Liver (tissue), 10 donors: ENCODE measurements at places on chromosomes 12 and 14.

DNA sequence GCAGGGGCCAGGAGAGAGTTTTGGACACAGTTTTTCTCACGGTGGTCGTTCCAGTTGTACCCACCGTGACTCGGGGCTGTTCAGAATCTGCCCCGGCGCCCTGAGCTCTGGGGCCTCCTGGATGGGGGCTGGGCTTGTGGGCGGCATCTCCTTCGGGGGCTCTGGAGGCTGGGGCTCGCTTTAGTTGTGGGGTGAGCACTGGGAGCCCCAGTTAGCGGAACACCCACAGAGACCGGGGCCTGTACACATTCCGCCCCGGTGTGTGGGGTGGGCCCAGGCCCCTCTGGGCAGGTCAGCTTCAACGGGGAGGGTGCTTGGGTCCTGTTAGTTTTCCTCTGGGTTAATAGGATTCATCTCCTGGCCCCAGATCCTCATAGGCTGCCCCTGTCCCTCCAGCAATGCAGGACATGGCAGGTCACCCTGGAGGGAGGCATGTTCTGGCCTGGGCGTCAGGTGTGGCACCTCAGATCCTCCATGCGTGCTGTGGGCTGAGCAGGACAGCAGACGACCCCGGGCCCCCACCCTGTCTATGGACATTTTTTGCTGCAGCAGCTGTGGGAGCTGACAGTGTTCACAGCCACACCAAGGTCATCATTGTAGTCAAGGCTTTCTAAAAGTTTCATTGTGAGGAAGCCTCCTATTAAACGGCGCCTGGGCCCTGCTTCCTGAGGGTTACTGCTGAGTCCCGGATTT is 393.2 kb downstream of the TMEM121 start:
- no peak for DNase-seq

- DNase-seq: no peak
Measured at GRCh38 chr14:94483071-94483451, 7.1 kb upstream of the SERPINA9 start.

- DNase-seq: no peak
Measured at GRCh38 chr12:53513712-53514410, 6.6 kb upstream of the NPFF start.

- DNase-seq: no peak
Measured at GRCh38 chr12:67202011-67202677, 67.0 kb upstream of the CAND1 start.

GRCh38 chr14:61132336-61132735 is 148.8 kb downstream of the TMEM30B start:
- DNase-seq: no peak

- no peak for DNase-seq
Measured at GRCh38 chr12:42199007-42199406, 39.0 kb downstream of the YAF2 start.

GRCh38 chr12:104142543-104142942 is 4.5 kb upstream of the NFYB start:
- no peak for DNase-seq

DNA sequence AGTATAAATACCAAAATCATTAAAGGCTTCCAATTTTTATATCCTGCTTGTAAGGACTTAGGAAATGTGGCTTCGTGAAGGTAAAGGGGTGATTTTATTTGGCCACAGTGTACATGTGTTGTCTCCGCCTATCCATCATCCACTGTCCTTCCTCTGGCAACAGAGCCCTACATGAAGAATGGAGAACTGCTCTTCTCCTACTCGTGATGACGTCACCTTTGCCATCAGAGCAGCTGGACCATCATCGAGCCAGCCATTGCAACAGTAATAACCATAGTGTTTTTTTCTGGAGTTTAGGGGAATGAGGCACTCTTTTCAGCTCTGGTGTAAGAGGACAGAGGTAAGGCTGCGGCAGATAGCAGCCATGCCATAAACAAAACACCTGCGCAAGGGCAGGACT is 19.2 kb downstream of the ITPR2 start:
- no peak for DNase-seq

DNA sequence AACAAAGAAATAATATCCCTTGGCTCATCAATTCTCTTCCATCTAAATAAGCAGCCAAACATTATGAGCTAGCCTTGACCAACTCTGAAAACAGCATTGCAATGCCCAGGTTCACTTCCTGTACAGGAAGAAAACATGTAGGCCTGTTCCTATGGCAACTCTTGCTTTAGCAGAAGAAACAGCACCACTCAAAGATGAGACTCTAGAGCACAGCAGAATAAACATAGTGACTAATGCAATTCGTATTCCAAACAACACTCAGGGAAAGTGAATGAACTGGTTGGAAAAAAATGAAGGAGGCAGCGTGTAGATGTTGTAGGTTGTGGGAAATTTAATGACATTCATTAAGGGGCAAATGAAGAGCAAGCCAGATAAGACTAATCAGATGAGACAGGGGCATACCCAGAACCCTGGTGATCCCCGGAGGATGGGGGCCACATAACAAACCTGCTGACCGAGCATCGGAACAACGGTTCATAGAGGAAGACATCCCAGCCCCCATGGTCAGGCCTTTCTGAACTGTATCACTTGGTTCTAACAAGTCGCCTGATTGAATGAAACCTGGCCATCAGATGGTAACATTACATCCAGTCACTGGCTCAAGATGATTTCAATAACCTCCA is 9.0 kb downstream of the ARHGDIB start:
- no peak for DNase-seq

- no peak for DNase-seq
Measured at GRCh38 chr12:73665193-73665592, 872.4 kb upstream of the ATXN7L3B start.
